ENCODE measurements at places on chromosomes 13 and 19.
A peak's percentile ranks its signal among the peaks of the same experiment; 100 is the strongest.

DNA sequence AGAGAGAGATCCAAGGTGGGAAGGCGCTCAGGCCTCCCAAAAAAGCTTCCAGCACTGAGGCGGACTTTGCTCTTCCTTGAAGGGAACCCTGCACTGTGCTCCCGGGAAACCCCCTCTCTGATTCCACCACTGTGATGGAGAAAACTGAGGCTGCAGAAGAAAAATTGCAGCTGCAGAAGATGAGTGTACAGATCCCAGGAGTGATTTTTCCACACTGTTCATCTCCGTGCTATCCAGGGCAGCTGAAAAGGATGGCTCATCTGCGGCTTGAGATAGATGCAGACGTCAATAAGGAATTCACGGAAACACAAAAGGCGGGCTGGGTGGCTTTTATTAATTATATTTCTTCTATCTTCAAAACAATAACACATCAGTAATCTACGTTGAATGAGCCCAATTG is 26.2 kb downstream of the CCNE1 start:
- H3K36me3 ChIP-seq: no peaks in the 10 kb centered on the region
- H3K4me3 ChIP-seq: no peak overlapping the region

- H3K4me3 ChIP-seq: peak overlapping the region; percentile 67
- peaks cover 17% of the 10 kb centered on the region for H3K36me3 ChIP-seq
- DNase-seq: no peak
- no peaks in the 10 kb centered on the region for H3K27me3 ChIP-seq
- H3K4me1 ChIP-seq: peaks cover 47% of the 10 kb centered on the region
Measured at GRCh38 chr19:11164879-11165406, 9.4 kb upstream of the SPC24 start.

- H3K27ac ChIP-seq: no peak overlapping the region
- no peak for DNase-seq
- H3K4me1 ChIP-seq: no peaks in the 10 kb centered on the region
Measured at GRCh38 chr13:51360489-51360888, 21.0 kb downstream of the SERPINE3 start.

DNA sequence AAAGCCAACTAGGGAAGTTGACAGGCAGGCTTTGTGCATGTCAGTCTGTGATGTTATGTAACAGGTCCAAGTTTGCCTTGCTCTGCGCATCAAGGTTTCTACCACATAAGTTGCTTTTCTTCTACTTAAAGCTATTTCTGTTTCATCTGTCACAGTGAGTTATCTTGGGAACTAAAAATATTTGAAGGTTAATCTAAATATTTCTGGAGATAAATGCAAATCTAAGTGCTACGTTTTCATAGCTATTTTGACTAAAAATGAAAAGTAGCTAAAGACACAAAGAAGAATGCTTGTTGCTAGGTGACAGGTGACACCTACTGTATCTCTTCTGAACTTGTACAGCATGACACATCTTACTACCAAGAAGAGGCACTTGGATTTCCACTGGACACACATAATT is 135.6 kb downstream of the KLF12 start:
- peaks cover 17% of the 10 kb centered on the region for H3K4me1 ChIP-seq
- no peaks in the 10 kb centered on the region for H3K36me3 ChIP-seq
- H3K27ac ChIP-seq: no peak overlapping the region
- no peaks in the 10 kb centered on the region for H3K27me3 ChIP-seq

- H3K4me1 ChIP-seq: no peaks in the 10 kb centered on the region
- no peaks in the 10 kb centered on the region for H3K27me3 ChIP-seq
- no peak overlapping the region for H3K4me3 ChIP-seq
- no peaks in the 10 kb centered on the region for H3K36me3 ChIP-seq
Measured at GRCh38 chr13:90732049-90732448, 615.4 kb upstream of the MIR17HG start.

Measured in thoracic aorta (tissue), 2 donors.